ENCODE measurements at places on chromosomes 16 and 17.

DNA sequence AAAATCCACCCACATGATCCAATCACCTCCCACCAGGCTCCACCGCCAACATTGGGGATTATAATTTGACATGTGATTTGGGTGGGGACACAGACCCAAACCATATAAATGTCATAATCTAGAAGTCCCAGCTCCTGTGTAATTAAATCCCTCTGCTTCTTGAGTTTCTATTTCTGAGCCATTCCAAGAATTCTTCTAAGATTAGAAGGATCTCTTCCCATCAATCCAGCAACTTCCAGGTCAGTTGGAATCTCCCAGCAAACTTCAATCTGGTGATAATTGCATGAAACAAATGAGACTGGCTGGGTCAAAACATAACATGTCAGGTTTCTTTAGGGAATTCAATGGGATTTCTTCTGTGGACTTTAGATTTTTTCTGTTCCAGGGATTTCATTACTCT lies 127.8 kb upstream of the CDH5 start:
- DNase-seq = no peak

- no peak for DNase-seq
These were observed 47.6 kb downstream of the GOSR1 start for GRCh38 chr17:30524847-30525246.

DNA sequence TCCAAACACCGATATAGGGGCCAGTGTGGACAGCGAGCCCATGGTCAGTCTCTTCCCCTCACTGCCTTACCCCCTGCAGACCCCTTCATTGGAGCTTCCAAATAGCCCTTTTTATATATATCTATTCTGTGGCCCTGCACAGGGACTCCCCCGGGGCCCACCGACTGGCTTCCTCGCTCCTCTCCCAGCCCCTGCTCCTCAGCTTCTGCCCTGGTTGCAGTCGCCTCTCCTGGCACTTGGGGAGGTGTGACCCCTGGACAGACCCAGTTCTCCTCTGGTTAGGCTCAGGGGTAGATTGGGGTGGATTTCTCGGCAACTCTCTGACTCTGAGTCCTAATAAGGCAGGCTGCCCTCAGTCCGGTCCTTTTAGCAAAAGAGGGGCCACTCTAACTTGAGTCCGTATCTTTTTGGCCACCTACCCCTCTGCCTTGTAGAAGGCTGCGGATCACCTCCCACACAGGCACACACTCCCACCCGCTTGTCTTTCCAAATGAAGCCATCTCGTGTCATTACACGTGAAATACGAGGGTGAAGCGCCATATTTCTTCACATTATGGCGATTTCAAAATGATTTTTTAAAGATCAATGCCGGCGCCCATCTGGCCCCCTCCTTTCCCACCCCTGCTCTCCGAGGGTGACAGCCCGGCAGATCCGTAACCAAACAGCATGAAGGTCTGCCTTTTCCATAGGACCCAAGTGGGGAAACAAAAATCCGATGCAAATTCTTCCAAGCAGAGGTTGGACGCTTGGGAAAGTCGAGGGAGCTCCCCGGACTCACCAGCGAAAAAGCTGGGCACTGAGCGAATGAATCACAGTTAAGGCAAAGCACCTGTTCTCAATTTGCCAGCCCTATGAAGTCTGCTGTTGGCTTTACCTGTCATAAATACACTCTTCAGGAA lies 1.7 kb upstream of the HOXB9 start:
- no peak for DNase-seq

DNA sequence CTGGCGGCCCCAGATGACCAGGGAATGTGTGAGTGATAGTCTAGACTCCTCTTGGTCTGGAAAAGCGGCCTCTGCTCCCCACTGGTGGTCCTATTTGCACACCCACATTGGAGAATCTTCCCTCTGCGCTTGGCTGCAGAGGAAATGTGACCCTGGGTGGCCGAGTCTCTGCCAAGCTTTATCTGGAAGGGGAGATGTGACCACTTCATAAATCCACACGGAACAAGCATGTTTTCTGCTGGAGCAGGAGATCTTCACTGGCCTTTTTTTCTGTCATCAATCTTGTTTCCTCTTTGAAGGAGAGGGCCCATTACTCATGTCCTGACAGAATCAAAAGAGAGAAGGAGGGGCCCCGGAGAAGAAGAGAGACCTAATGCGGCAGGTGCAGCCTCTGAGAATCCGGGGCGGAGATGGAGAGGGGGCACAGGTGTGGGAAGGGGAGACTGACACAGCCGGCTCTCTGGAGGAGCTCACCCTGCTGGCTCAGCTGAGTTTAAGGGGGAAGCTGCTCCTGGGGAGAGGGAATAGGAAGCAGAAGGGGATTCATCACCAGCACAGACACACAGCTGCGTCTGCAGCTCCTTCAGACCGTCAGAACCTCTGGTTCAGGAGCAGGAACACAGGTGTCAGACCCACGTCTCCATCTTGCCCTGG lies 116.3 kb downstream of the SOX9 start:
- peak; percentile 84 for DNase-seq

GRCh38 chr16:21971856-21972255 lies 18.7 kb downstream of the UQCRC2 start:
- no peak for DNase-seq

- DNase-seq = no peak
These were observed 1.5 kb downstream of the PDF start for GRCh38 chr16:69328854-69329316.

GRCh38 chr16:57735755-57736418 lies at the start of gene KATNB1:
TSS of gene KATNB1 (plus strand) at chr16:57735770. CDS start at chr16:57737244, 1,474 bp downstream.
- DNase-seq = no peak

DNA sequence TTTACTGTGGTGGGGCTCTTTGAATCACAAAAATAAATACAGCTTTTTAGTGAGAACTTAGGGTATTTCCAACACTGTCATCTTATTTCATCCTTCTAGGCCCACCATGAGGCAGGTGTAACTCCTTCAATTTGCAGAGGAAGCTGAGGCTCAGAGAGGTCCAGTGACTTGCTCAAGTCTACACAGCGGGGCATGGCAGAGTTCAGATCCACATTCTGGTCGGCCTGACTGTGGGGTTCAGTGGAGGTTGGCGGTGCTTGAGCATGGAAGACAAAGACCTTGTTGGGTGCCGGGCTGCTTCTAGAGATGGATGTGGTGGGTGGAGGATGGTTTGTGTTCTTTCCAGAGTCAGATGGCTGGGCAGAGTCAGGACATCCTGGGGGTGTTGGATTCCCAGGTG lies 39.8 kb downstream of the PLCG2 start:
- no peak for DNase-seq

DNA sequence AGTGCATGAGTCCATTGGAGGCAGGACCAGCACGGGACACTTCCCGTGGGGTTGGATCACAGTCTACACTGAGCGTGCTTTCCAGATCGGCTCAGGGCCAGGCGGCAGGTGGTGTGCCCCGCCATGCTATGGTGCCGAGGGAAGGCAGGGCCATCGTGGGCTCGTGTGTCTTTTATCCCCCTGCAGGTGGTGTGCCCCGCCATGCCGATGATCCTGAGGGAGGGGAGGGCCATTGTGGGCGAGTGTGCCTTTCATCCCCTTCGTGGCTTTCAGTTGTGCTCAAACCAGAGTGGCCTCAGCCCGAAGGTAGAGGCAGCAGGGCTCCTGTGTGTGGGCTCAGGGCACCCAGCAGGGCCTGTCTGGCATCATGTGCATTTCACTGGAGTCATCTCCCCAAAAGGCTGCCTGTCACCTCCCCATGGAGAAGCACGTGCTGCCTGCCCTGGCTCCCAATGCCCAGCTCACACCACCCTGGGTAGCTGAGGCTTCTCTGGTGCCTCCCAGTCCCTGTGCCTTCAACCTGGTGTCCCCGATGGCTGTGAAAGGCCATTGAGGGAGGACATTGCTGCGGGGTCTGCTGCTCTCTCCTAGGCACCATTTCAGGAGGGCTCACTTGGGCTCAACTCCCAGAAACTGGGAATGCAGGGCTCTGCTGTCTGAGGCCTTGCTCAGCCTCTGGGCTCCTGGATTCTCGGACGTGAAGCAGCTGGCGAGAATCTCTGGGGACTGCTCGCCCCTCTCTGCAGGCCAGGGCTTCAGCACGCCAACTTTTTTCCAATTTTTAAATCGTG lies 207.6 kb downstream of the NPIPB11 start:
- DNase-seq = no peak

DNA sequence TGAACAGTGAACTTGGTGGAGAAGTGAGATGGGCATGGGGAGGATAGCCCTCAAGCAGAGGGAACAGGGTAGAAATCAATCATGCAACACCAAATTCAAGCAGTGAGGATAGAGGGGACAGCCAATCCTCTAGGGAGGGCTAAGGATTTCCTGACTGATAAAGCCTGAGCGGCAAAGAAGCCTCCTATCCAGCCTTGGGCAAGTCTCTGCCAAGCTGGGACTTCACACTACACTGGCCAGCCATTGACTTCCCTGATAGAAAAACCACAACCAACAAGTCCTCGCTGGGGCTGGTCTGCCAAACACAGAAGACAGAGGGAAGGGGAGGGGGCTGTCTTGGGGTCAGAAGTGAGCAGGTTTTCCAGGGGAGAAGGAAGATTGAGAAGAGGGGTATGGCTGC lies 2.5 kb upstream of the FBXL19 start:
- DNase-seq = no peak

- DNase-seq = no peak
These were observed 1.8 kb upstream of the SLC4A1 start for GRCh38 chr17:44269535-44270240.

DNA sequence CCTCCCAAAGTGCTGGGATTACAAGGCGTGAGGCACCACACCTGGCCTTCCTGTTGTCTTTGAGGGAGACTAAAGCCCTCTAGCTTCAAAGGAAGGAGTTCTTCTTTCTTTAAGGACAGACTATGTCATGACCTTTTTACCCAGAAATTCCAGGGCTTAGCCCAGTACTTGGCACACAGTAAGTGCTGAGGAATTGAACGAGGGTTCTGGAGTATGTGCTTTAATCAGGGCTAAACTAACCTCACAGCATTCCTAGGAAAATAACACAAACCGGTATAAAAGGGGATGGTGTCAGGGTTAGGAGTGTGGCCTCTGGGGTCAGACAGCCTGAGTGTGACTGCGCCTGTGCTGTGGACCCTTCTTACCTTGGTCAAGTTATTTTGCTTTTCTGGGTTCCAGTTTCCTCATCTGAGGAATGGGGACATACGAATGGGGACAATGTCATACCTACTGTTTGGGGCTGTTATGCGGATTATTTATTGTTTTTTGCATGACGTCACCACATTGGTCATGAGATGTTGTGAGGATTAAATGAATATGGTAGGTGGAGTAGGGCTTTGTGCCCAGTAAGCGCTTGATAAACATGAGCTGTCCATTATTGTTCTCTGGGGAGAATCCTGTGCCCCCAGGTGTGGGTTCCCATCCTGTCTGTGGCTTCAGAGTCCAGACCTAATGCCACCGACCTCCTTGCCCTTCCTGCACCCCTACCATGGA lies 21.9 kb downstream of the KSR1 start:
- DNase-seq = no peak

- DNase-seq = no peak
These were observed 5.4 kb downstream of the NPLOC4 start for GRCh38 chr17:81631482-81631881.

DNA sequence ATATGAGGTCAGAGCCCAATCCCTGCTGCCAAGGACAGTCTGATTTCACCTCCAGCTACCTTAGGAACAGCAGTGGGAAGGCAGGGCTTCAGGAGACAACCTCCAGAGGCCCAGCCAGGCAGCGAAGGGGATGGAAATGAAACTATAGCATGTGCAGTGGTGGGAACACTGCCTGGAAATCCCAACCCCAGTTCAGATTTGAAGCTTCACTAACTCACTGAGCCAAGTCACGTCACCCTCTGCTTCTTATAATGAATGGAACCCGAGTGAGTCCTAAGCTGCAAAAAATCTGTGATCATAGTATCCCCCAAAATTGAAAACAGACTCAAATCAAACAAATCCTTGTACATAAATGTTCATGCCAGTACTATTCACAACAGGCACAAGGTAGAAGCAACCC lies 36.0 kb upstream of the SLC39A11 start:
- DNase-seq = no peak

Data from NCI-H1436 treated with DMSO at 0.1 percent for 48 hours (cell line).